ENCODE measurements at places on chromosomes 3 and 15. TPM values are rescaled to one million over a fixed set of nuclear protein-coding genes. Genes with fewer than 3 reads are reported as not detected.

Gene ALG1L2
- not detected for total RNA-seq

Gene FGD5
- total RNA-seq = not detected

Gene PLXND1
- 0.56 TPM for total RNA-seq

Gene SAMMSON
- not detected for total RNA-seq

Gene ADAMTS9
- not detected for total RNA-seq

Gene MINDY4B
- total RNA-seq = not detected

Gene C3orf49
- total RNA-seq = not detected

Gene P3H2
- not detected for total RNA-seq

Gene GLDN
- not detected for total RNA-seq
